RPMI8226 (cell line): ENCODE measurements at places on chromosomes 1 and 21.
A peak's percentile ranks its signal among the peaks of the same experiment; 100 is the strongest.

DNA sequence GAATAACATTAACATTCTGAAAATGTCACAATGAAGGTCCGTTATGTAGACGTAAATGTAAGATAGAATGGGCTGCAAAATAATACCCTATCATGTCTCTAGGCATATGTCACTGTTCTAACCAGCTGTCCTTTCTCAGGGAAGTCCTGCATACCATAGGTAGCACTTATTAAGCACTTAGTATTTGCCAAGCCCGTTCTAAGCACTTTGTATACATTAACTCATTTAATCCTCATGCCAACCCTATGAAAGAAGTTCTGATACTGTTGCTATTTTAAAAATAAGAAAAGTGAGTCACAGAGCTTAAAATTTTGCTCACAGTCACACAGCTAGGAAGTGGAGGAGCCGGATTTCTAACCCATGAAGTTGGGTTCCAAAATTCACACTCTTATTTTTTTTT, 15.7 kb downstream of the GAS5 start:
- DNase-seq, result no peak

DNA sequence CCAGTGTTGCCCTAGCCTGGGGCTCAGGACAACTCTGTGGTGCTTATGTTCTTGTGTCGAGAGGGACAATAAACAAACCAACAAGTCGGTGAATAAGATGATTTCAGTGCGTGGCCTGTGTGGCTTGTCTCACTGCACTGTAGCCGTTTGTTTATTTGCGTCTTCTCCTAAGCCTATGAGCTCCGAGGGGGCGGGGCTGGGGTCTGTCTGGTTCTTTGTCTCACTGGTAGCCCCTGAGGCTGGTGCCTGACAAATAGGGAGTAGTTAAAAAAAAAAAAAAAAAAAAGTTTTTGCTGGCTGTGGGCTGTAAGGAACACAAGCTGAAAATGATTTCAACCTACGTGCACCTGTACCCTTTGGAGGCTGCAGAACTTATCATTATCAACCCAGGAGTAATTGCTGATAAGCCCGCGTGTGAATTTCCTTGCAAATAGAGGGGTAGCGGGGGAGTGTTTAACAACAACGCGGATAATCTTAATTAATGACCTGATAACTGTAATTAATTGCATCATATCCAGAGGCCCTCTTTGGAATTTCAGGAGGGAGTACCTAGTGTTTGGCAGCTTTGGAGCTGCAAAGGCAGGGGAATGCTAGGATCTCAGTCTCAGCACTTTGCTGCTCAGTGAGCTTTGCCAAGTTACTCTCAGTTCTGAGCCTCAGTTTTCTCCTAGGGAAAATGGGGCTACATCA, 925 bp upstream of the ARHGEF10L start:
- DNase-seq, result no peak

DNA sequence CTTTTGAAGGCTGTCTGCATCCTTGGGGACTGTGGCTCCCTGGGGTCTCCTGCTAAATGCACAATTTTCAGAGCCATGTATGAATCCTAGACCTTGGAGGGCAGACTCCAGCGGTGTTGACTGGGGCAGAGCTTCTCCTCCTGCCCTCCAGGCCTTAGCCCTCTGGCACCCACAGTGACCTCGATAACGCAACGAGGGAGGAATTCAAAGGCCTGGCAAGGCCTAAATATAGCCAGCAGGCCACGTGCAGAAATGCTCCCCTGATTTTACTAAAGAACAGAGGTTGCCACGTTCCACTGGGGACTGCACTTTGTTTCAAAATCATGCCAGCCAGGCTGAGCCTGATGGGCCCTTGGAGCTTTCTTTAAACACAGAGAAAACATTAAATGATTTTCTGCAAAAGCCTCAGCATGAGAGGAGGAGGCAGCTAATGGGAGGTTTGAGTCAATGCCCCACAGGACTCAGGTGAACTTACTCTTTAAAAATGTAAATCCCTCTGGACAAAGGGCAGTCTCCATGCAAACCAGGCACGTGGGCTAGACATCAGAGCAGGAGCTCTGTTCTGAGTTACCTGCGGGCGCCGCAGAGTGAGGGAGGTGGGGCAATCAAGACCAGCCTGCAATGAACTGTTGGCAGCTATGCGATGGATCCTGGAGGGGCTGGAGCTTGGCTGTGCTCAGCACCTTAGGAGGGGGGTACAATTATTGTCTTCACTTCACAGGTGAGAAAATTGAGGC, 28.0 kb downstream of the GRIK3 start:
- DNase-seq, result no peak

- DNase-seq, result no peak
Measured at GRCh38 chr1:184531296-184531695, 144.5 kb downstream of the C1orf21 start.

- no peak for DNase-seq
Measured at GRCh38 chr1:101128211-101128727, 102.7 kb upstream of the DPH5 start.

DNA sequence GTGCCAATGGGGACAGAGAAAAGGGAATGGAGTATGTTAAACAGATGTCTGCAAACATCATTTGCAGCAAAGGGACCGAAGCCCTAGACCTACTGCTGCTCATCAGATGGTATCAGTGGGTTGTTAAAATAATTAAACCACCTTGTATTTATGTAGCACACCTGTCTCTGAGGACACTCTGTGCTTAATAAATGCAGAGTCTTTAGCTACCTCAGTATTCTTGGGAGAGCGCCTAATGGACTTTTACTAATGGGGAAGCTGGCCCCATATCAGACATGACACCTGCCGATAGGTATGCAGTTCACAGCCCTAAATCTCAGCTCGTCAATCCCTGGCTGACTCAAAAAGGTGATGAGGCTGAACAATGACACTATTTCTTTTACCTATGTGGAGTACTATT, 54.4 kb downstream of the SYT6 start:
- no peak for DNase-seq

- no peak for DNase-seq
Measured at GRCh38 chr1:2304921-2305681, 77.0 kb downstream of the SKI start.

DNA sequence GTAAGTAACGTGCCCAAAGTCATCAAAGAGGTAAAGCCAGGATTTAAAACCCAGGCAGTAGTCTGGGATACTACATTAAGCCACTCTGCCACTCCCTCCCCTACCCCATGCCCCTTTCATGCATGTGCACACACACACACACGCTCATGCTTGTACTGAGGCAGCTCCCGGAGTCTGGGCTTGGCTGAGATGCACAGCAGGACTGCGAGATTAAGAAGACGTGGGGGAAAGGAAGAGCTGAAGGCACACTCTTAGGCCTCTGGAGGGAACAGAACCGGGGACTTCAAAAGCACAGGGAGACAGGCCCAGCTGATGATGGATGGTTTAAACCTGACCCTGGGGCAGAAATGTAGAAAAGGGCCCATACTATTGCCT, 98.3 kb downstream of the GLIS1 start:
- no peak for DNase-seq

GRCh38 chr1:58781541-58782177, 2.2 kb downstream of the JUN start:
- DNase-seq, result peak; percentile 85

- DNase-seq, result no peak
Measured at GRCh38 chr1:216805953-216806352, 82.7 kb upstream of the ESRRG start.

DNA sequence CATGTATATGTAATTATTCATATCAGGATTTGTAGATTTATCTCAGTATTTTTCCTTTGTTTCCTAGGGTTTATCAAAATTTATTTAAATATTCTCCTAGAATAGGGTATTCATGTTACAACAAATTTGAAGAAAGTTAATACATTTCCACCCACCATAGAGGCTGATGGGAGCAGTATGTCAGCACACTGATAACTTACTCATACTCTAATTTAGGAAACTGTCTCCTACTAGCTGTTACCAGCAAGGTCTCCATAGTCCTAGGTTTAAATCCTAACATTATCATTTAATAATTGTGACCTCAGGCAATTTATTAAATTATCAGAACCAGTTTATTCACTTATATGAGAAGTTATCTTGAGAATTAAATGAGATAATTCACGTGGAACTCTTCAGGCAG, 127.0 kb downstream of the USP25 start:
- no peak for DNase-seq

DNA sequence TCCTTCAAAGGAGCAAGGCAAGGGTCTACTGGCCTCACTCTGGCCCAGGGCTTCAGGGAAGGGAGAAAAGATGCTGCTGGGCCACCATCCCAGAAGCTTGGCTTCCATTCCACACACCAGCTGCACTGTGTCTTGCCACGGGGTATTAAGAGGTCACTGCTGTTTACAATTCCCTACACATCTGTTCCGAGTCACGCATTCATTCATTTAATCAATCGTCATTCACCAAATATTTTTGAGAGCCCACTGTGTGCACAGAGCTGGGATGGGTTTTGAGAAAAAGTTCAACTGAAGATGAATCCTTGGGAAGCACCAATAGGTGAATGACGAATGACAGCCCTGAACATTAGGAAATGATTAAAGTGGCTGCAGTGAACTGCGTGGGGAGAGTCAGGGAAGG, 101.7 kb downstream of the NAV1 start:
- no peak for DNase-seq

- no peak for DNase-seq
Measured at GRCh38 chr1:229244091-229244490, 26.8 kb upstream of the RAB4A start.

- no peak for DNase-seq
Measured at GRCh38 chr1:86205741-86206140, 49.2 kb upstream of the COL24A1 start.

DNA sequence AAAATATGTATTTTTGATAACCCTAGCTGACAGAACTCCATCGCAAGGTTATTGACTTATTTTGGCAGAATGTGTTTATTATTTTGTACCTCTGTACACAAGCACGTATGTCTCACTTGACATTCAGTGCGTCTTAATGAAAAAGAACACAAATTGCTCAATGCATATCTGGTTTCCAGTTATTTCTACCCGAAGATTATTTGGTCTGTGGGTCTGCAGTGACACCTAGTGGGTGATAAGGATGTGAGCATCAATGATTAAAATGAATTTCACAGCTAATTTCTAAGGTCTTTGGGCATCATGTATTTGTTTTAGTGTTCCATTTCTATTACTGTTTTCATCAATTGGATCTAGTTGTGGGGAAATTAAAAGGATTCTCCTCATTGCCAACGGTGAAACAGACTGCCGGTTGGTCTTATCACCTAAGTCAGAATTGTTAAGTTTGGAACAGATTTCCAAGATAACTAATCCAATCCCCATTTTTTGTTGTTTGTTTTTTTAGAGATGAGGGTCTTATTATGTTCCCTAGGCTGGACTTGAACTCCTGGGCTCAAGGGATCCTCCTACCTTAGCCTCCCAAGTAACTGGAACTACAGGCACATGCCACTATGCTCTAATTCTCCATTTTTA, 13.9 kb downstream of the DDX20 start:
- peak; percentile 48 for DNase-seq

DNA sequence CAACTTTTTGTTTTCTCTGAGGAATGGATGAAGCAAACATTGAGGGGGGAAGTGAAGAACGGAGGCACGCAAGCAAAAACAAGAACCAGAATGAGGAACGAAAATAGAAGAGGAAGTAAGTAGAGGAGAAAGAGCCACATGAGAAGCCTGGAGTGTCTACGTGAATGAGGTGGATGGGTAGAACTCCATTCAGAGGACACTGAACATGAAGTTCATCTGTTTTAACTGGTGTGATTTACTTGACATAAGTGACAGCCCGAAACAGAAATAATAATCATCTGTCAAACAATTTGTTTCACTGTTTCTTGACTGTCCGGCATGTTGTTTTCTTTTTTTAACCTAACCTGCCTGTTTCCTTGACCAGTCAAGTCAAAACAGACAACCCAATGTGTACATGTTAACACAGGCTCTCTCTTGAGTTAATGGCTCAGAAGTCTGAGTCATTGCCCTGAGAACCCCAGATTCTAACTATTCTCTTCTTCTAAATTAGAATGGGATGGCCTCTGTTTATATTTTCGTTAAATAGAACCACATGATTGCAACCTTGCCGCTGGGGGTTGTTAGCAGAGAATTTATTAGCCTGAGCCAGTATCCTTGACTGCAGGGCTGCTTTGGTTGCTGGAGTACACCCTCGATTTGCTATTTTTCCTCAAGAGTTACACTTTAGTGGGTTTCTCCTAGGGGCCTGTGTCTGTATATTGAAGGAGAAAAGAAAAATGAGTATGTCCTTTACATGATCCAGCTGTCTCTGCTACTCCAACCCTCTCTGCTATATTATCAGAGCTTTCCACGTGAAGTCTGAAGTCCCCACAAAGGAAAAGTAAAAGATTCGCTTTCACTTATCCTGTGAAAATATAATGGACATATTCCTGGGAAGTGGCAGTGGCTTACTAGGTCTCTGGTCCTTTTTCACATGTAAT, 151.7 kb downstream of the ZC3H11B start:
- DNase-seq, result no peak

- DNase-seq, result no peak
Measured at GRCh38 chr1:39089931-39090521, 63.9 kb downstream of the NDUFS5 start.

DNA sequence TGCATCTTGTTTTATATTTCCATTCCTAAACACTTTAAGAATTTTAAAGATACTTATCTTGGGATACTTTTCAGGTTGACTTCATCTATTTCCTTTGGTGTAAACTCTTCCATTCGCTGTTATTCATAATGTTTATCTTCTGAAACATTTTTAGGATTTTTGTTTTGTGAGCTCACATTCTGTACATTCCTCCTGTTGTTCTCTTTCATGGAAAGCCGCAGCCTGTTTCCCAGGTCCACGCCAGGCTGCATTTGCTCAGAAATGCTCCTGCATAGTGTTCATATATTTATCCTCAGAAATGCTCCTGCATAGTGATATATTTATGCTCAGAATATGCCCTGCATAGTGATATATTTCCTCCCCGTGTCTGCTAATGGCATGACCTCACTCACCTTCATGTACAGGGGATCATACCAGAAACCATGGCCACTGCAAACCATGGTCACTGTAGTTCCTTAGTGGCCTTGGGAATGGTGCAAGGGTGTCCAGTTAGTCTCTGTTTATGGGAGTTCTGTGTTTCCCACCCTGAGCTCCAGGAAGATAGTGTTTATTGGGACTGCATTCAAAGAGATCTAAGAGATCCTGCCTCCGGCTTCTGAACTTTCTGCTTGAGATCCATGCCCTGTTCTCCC, 153.9 kb upstream of the GREM2 start:
- DNase-seq, result no peak

DNA sequence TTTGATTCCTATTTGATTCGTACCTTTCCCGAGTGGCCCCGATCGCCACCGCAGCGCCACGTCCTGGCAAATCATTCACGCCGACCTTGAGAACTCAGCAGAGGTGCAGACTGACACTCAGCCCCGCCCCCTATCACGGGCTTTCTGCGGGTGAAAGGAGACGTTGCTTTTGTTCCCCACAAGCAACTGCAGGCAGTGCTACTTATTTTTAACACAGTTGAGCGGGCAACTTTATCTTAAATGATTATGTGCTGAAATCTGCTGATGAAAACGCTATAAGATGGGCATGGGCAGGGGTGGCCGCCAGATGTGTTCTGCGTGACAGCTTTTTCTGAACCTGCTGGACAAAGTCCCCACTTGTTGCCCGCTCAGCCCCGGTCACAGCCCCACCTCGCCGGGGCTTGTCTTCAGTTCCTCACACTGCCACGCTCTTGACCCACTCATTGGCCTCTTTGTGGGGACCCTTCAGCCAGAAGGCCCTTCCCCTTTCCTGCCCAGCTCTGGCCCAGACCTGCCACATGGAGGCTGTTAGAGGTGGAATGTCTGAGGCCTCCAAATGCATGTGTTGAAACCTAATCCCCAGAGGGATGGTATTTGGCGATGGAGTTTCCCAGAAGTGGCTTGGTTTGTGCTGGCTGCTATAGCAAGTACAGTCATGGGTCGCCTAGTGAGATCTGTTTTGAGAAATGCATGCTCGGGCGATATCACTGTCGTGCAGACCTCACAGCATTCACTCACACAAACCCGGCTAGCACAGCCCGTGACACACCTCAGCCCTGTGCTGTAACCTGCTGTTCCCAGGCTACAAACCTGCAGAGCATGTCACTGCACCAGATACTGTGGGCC, 15.7 kb upstream of the PDXK start:
- DNase-seq, result no peak
